ENCODE measurements at places on chromosomes 16 and 17.
A peak's percentile ranks its signal among the peaks of the same experiment; 100 is the strongest.

GRCh38 chr16:69382421-69382820 is 3.4 kb downstream of the TERF2 start:
- no peak for DNase-seq

DNA sequence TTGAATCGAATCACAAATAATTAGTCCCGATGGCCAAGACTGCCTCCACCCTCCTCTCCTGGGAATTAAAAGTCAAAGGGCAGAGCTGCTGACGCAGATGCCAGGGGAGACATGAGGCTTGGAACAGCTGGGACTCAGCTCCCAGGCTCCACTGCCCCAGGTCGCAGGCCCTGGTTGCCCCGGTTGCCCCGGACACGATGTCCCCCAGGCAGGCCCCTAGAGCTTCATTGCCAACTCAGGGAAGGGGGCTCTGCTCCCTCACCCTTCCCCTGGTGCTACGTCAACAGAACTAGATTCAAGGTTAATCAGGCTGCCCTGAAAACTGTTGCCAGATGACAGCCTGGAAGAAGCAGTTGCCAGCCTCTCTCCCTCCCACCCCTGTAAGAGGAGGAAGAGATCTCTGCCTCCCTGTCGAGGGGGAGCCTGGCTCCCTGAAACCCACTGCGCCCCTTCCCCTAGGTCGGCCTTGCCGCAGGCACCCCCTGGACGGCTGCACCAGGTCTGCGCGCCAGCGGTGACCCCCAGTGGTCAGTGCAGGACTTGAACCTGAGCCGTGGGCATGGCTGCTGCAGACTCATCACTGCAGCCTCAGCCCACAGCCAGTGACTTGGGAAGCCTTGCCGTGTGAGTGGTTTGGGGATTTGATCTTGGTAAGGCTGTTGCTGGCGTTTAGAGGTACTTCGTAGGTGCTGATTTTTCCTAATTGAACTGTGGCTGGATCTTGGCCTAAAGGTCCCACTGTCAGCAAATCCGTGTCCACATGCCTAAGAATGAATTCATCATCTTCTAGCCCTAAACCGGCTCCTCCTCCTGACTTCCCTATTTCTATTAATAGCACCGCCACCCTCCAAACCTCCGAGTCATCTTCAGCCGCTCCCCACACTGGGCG is 84.1 kb upstream of the TOB1 start:
- DNase-seq = peak; percentile 86

DNA sequence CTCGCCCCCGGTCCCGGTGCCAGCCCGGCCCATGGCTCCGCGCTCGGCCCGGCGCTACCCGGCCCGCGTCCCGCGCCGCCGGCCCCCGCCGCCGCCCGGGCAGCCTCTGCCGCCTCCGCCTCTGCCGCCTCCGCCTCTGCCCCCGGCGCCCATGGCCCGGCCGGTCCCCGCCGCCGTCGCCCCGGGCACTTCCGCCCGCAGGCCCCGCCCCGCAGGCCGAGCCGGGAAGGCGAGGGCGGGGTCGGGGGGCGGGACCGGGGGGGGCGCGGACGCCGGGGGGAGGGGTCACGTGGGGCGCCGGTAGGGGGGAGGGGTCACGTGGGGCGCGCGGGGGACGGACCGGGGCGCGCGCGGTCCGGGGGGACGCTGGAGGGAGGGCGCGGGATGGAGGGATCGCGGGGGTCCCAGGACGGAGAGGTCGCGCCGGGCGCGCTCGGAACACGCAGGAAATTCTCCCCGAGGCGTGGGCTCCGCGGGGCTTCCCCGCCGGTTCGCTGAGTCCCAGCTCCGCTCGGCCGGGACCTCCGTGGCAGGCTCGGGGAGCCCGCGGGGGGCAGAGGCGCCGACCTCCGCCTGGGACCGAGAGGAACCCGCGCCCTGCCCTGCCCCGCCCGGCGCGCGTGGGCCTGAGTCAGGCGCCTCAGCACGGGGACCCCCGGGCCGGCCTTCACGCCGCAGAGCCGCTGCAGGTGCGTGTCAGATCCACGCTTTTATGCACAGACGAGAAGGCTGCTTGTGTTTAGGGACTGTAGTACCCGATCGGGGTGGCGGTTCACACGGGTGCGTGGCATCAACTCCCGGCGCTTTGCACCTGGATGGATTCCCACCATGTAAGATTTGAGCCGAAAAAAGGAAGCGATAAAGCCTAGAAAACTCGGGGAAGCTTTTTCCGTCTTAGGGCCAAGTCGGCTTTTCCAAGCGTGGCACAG is at the start of gene PGAP6:
TSS of gene PGAP6 (minus strand) at position 190 of the 929 bp plus-strand sequence. CDS start at position 33, 157 bp downstream.
- peak; percentile 70 for DNase-seq

DNA sequence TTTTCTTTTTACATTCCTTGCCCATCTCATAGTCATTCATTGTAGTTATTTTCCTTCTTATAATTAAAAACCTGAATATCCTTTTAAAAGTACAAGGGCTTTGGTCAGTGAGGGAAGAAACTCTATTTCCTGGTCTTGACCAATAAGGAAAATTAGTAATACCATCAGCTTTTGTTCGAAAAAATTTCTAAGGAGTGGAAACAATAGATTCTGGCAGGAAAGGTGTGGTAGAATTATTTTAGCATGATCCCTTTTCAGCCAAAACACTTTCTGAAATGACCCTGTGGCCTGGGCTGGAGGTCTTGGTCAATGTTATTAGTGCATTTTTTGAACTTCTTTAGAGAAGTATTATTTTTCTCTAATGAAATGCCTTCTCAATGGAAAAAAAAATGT is 36.6 kb downstream of the IQCK start:
- DNase-seq = no peak

DNA sequence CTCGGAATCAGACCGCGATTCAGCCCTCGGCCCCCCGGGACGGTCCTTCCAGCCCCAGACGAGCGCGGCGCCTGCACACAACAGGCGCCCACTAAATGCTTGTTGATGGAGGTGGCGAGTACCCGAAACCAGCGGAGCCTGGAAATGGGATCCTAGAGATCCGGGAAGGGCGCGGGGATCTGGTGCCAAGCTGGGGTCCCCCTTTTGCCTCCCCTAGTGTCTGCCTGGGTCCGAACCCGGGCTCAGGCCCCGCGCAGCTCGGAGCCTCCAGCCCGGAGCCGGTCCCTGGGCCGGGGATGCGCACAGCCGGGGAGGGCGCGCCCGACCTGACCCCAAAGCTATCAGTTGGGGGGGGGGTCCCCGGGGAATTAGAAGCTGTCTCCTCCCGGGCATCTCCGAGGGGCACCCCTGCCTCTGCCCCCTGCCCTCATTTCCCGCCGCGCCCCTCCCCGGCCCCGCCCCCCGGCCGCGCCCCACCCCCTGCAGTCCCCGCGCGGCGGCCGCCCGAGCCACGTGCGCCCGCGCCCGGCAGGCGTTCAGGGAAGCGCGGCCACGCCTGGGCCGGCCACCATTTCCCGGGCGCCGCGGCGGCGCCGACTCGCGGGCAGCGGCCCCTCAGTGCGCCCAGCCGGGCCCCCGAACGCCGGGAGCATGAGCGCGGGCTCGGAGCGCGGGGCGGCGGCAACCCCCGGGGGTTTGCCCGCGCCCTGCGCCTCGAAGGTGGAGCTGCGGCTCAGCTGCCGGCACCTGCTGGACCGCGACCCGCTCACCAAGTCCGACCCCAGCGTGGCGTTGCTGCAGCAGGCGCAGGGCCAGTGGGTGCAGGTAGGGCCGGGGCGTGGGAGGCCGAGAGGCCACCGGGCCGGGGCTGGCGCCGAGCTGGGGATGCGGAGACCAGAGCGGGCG is at the start of gene CPNE7:
TSS of gene CPNE7 (plus strand) at position 512 of the 906 bp plus-strand sequence. CDS start at position 652, 140 bp downstream.
- peak; percentile 72 for DNase-seq

GRCh38 chr16:81315271-81316175 is 761 bp downstream of the GAN start:
- DNase-seq = peak; percentile 62

DNA sequence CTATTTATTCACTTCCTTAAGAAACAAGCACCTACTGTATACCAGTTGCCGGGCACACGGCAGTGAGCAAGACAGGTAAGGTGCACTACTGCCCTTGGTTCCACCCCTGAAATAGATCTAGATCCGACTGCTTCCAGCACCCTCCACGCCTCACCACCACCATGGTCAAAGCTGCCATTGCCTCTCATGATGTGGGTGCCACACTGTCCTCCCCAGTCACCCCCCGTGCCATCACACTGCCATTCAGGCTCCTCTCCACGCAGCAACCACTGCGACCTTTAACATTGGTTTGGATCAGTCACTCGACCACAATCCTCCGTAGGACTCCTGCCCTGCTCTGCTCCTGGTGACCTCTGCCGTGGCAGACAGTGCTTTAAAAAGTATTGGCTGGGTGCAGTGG is 226.8 kb downstream of the CPPED1 start:
- no peak for DNase-seq

GRCh38 chr16:4704491-4704890 is 11.1 kb downstream of the NUDT16L1 start:
- DNase-seq = no peak

- DNase-seq = no peak
Observed at GRCh38 chr16:9105189-9105588, 13.7 kb downstream of the HAPSTR1 start.

GRCh38 chr17:6793748-6794493 is 17.9 kb downstream of the FBXO39 start:
- no peak for DNase-seq

DNA sequence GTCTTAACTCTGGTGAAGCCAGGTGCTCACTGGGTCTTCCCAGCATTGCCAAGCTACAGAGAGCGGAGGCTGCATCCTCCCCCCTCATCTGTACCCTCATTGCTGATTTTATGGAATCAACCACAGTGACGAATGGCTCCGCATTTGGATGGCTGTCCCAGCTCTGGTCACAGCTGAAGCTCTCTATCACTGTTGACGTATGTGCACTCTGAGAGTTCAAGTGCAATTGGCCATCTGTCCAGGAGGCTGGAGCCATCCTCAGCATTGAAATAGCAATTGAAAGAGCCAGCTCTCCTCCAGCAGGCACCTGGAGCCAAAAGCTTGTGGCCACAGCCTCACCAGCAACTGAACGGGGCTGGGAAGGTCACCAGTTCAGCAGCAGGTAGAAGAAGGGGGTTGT is 494.1 kb downstream of the TMEM114 start:
- no peak for DNase-seq
